GM23248 (cell line): ENCODE measurements at places on chromosomes 3 and 15.

DNA sequence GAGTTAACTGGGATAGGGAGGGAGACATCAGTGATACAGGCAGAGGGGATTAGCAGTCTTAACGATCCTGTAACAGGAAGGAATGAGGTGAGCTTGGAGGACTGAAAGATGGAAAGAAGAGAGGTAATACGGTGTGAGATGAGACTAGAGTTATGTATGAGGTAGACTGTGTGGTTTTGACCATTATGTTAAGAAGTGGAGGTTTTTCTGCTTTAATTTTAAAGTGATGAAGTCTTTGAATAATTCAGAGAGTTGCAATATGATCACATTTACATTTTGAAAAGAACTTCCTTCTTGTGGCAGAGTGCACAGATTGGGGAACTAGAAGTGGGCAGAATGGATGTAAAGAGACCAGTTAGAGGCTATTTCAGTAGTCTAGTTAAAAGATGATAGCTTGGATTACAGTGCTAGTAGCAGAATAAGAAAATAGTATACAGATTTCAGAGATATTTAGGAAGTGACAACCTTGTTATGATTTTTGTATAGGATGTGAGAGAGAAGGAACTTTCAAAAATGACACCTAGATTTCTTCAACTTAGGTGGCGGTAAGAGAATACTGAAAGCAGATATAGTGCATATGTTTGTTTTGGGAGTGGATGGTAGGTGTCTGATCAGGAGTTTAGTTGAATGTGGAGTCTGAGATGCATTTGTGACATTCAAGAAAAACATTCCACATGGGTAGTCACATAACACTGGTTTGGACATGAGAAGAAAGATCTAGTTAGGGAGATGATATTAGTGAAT, 40.5 kb downstream of the STT3B start:
- no peak for DNase-seq

- peak; percentile 56 for DNase-seq
These were observed 3.7 kb upstream of the ACKR4 start for GRCh38 chr3:132593241-132593946.

DNA sequence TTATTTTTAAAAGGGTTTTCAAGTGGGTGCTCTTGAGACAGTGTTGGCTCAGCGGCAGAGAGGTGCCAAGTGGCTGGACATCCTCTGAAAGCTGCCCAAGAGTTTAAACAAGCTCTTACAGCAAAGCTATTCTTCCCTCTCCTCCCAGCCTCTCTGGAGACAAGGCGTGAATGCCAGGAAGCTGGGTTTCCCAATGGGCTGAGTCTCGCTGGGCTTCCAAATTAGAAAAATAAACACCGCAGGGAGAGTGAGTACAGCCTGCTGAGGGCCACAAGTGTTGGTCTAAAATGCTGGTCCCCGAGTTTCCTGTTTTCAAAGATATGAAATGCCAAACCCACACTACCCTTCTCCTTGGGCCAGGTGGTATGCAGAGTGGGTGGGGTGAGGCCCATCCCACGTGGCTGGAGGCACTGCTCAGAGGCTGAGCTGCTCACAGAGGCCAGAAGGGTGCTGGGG, 36.4 kb downstream of the ZDHHC3 start:
- no peak for DNase-seq

- peak; percentile 72 for DNase-seq
These were observed 93.7 kb upstream of the GK5 start for GRCh38 chr3:142319094-142319493.

- DNase-seq = peak; percentile 91
These were observed 90.4 kb downstream of the NAALADL2 start for GRCh38 chr3:174949523-174949922.

- DNase-seq = peak; percentile 90
These were observed 43.0 kb downstream of the ABHD5 start for GRCh38 chr3:43733459-43734384.

GRCh38 chr3:187648177-187648576, 22.0 kb downstream of the SST start:
- no peak for DNase-seq

DNA sequence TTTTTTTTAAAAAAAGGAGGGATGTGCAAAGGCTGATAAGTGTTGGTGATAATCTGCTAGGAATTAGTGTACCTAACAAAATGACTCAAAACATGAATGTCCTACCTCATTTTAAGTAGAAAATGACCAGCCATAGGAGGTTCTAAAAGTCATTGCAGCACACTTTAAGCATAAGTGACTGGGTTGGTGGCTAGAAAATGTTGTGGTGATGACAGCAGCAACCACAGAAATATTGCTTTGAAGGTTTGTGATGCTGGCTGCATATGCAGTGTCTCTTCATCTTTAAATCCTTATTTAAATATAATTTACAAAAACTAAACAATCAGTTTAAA, 55.2 kb downstream of the CMSS1 start:
- DNase-seq = peak; percentile 37

DNA sequence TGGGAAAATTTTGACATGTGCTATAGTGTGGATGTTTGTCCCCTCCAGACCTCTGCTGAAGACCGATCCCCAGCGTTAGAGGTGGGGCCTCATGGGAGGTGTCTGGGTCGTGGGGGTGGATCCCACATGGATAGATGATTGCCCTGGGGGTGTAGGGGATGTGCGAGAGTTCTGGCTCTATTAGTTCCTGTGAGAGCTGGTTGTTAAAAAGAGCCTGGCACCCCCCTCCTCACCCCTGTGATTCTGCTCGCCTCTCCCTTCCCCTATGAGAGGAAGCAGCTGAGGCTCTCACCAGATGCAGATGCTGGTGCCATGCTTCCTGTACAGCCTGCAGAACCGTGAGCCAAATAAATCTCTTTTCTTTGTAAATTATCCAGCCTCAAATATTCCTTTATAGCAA, 67.4 kb downstream of the ATP10A start:
- DNase-seq = no peak

GRCh38 chr3:156474560-156475389, 80.1 kb downstream of the SSR3 start:
- peak; percentile 44 for DNase-seq

DNA sequence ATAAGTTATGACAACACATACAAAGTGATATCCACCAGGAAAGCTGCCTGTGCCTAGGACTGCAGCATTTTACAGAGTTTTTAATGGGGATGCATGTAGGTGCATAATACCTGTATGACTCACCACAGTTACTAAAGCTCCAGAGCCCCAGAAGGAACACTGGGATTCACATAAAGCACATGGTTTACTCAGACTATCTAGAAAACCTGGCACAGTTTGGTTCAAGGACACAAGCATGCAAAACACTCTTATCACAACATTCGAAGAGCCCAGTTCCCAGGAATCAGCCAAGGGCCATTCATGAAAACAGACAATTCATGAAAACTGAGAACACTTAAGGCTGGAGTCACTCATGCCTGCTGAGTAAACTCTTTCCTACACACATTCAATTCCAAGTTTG, 261.0 kb downstream of the PYDC2 start:
- no peak for DNase-seq

- DNase-seq = peak; percentile 68
These were observed 262.1 kb upstream of the TBL1XR1 start for GRCh38 chr3:177459401-177459800.

DNA sequence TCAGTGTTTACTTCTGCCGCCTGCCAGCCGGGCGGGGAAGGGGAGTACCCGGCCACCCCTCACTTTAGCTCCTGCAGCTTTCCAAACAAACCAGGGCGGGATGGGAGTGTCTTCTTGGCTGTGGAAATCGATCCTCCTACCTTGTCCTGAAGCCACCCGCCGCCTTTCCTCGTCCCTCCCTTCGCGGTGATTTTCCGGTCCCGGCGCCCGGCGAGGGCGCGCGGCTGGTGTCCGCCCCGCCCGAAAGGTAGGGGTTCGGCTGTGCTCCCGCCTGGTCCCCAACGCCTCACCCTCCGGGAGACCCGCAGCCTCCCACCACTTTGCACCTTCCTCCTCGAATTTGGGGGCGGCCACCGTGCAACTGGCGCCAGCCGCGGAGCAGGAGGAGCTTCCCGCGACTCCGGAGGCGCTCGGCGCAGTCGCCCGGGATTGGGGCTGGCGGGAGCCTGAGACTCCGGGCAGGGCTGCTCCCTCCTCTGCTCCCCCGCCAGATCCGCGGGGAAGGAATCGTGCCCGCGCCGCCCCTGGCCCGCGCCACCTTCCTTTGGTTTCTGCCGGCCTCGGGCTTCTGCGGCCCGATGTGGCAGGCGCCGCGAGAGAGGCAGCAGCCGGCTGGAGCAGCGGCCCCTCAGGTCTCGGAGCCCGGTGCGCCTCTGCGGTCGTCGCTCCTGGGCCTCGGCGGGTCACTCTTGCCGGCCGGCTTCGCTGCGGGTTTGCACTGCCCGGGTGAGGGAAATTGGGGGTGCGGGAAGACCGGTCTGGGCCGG, 30.7 kb upstream of the ST3GAL6 start:
- DNase-seq = peak; percentile 54

DNA sequence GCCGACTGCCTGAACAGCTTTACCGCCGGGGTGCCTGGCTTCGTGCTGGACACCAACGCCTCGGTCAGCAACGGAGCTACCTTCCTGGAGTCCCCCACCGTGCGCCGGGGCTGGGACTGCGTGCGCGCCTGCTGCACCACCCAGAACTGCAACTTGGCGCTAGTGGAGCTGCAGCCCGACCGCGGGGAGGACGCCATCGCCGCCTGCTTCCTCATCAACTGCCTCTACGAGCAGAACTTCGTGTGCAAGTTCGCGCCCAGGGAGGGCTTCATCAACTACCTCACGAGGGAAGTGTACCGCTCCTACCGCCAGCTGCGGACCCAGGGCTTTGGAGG, 815 bp downstream of the SPINT1 start:
- peak; percentile 42 for DNase-seq

GRCh38 chr15:51864408-51865056, 35.1 kb downstream of the TMOD3 start:
- peak; percentile 25 for DNase-seq

GRCh38 chr3:108180194-108180593, 42.0 kb downstream of the IFT57 start:
- peak; percentile 84 for DNase-seq

GRCh38 chr15:65569728-65570127, 39.5 kb downstream of the HACD3 start:
- DNase-seq = no peak

- no peak for DNase-seq
These were observed 119.4 kb downstream of the LIPC start for GRCh38 chr15:58551084-58551763.

DNA sequence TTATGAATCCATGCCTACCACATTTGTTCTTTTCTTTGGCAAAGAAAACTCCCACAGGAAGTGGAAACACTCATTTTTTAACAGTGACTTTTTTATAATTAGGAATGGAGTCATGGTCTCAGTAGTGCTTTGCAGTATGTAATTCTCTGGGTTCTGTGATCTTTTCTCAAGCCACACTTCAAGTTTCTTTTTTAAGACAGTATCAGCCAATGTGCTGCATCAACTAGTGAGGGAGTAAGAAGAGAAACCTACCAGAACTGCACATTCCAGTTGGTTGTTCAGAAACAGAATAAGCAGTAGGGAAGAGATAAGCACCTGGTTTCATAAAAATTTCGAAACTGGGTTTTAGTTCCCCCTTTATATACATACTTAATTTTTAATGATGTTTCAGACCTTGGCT, 126.3 kb downstream of the FOXB1 start:
- peak; percentile 13 for DNase-seq

- DNase-seq = no peak
These were observed 25.8 kb upstream of the ADPGK start for GRCh38 chr15:72809329-72809728.

- no peak for DNase-seq
These were observed 54.4 kb downstream of the ROPN1B start for GRCh38 chr3:126023390-126023789.

GRCh38 chr15:74823324-74823723, 3.1 kb upstream of the CPLX3 start:
- DNase-seq = no peak

DNA sequence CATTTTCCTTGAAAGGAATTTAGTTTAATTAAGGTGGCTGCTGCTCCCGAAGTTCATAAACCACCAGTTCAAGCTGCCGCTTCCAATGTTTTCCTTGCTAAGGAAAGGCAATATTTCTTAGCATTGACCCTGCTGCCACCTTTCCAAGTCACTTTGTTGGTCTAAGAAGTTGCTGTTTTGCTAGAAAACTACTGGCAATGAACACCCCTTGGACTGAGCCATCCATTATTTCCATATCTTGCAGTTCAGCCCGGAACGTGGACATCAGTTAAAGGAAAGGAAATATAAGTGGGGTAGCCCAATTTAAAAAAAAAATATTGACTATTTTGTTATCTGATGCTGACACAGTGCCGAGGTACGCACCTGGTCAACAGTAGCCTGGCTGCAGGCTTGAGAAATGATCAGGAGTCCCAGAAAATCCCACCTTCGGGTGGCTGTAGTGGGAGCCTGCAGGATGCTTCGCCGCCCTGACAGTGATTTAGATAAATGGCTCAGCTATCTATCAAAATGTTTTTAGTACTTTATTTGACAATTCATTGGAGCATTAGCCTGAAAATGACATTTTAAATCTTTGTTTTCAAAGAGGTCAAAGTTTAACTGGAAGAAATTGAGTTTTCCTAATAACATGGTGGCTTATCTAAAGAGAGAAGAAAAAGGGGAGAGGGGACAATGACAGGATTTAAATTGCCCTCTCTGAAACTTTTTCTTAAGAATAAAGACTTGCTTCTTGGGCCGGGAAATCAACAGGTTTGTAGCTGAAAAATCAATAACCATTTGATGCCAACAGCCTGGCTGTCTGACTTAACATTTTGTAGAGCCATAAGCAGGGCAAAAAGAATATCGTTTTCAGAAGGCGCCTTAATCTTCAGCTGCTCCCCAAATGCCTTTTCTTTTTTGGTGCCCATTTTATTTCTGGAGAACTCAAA, 1.6 kb downstream of the RARB start:
- no peak for DNase-seq

GRCh38 chr3:43693594-43693993, 2.9 kb downstream of the ABHD5 start:
- DNase-seq = peak; percentile 57

- no peak for DNase-seq
These were observed 10.1 kb downstream of the SRP14 start for GRCh38 chr15:40028853-40029252.

DNA sequence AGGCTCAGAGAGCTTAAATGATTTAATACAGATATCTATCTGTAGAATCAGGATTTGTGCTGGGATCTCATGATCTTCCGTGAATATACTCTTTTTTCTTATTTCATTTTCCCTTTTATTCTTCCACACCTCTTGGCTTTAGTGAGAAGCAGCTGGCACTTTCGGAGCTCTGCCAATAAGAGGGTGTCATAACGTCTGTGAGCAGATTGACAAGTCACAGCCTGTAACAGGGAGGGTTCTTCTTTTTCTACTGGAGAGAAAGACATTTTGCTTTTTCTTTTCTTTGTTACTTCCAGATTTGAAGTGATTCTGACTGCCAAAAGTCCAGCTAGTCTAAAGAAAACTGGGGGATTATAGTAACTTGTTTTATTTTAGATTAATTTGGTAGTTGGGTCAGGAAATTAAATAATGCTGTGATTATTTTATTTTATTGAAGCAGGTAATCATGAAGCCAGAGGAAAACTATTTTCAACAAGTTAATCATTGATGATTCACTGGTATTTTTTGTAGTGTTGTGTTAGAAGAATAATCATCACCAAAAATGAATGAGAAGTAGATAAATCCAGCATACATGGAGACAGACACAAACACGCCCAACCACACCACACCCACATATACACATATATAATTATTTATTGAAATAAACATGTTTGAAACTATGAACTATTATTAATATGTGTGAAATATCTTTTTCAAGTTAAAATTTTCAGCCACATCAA, 69.8 kb downstream of the TNFAIP8L3 start:
- DNase-seq = peak; percentile 44

- DNase-seq = no peak
These were observed 44.2 kb downstream of the MGLL start for GRCh38 chr3:127777921-127778656.

- peak; percentile 30 for DNase-seq
These were observed 70.3 kb upstream of the ARL8B start for GRCh38 chr3:5051772-5052171.

- peak; percentile 7 for DNase-seq
These were observed 84.1 kb downstream of the PPCDC start for GRCh38 chr15:75107516-75107907.
